ENCODE measurements at places on chromosomes 16 and 17.

DNA sequence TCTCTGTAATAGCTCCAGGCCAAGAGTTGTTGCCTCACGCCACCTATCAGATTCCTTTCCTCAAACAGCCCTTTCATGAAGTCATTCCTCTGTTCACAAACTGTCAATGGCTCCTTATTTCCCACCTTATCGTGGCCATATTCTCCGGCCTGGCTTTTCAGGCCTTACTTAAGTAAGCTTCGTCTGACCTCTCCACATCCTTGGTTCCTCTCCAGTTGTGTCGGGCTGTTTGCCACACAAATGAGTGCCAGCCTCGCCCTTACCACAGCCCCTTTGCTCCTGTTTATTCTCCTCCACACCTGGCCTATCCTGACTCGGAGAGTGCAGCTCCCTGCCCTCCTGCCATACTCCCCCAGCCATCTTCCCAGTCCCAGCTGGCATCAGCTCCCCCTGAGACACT, 2.0 kb downstream of the TP53I13 start:
- DNase-seq = no peak

GRCh38 chr17:2710803-2711607, 559 bp downstream of the CLUH start:
- DNase-seq = no peak

DNA sequence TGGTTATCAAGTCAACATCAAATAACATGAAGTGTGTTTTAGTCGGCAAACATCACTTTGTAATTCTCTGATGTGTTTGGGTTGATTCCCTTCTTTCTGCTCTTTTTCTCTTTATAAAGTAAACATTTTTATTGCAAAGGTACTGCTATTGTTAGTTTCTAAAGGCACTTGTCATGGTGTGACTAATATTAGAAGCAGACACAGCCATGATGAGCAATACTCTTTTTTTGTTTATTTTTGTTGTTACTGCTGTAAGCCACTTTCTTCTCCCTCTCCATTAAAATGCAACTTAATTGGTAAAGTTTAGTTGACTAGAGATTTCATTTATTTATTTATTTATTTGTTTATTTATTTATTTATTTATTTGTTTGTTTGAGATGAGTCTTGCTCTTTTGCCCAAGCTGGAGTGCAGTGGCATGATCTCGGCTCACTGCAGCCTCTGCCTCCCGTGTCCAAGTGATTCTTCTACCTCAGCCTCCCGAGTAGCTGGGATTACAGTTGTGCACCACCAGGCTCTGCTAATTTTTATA, 424.7 kb downstream of the WWOX start:
- no peak for DNase-seq

DNA sequence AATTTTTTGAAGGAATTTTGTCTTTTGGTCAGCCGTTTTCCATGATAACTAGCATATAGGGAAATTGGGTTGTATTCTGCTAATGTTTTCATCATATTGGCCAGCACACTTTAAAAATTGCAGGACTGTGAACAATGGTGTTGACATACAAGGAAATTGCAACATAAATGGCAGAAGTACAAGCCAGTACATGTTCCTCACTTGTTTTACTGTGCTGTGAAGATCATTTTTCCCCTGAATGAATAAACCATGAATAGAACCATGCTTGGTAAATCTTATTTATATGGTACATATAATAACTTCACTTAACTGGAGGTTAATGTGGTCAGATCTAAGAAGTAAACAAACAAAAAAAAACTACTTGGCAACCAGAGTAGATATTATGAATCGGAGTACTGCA, 22.8 kb downstream of the OMG start:
- DNase-seq = peak; percentile 24

GRCh38 chr17:9669551-9670008, 24.3 kb downstream of the USP43 start:
- no peak for DNase-seq

GRCh38 chr16:4934591-4934990, 2.4 kb downstream of the PPL start:
- no peak for DNase-seq

DNA sequence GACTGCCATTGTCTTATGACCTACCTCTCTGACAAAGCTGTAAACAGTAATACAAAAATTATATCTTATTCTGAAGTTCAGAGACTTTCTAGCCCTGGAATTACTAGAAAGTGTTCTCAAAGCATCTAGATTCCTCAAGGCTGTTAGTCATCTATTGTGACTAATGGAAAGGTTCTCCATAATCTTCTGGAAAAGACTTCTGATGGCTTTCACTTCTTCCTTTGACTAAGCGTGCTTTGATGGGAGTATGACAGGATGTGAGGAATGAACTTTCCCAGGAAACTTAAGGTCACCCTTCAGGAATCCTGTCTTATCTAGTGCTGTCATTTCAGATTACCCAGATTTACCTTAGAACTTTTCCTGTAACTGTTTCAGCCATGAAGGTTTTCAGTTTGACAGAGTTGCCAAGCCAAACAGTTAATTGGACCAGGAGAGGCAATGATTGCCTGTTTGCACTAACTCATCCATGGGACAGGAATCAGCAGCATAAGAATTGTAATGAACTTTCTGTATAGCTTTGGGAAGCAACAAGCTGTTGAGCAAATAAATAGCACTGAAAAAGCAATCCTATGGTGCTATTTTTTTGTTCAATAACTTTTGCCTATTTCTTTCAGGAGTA, 43.5 kb downstream of the AP2B1 start:
- DNase-seq = no peak

DNA sequence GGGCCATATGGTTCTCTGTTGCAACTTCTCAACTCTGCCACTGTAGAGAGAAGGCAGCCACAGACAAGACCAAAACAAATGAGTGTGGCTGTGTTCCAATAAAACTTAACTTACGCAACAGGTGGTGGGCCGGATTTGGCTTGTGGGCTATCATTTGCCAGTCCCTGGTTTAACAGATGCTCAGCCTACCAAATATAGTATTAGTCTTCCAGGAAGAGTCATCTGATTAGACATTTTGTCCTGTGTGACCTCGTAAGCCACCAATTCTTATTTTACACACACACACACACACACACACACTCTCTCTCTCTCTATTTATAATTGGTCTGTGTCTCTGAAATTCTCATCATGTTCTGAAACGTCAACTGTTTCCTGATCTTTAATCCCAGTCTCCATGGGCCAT, 245.9 kb downstream of the XYLT1 start:
- DNase-seq = peak; percentile 44

GRCh38 chr17:61247439-61247838, 152.2 kb upstream of the TBX2 start:
- peak; percentile 61 for DNase-seq

DNA sequence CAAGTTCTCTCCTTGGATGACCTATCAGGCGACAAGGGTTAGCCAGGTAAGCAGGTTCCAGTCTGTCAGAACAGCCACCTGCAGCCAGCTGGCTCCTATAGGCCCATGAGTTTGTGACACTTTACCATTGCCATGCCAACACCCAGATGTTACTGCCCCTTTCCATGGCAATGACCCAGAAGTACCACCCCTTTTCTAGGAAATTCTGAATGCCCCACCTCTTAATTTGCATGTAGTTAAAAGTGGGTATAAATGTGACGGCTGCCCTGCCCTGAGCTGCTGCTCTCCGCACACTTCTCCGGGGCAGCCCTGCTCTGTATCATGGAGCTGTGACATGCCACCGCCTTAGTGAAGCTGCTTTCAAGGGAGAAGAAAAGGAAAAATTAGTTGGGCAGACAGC, 10.0 kb upstream of the SECTM1 start:
- DNase-seq = no peak

GRCh38 chr17:80845069-80845862, 146.4 kb upstream of the CHMP6 start:
- no peak for DNase-seq

- no peak for DNase-seq
These were observed 17.0 kb upstream of the NTN1 start for GRCh38 chr17:9004132-9004960.

DNA sequence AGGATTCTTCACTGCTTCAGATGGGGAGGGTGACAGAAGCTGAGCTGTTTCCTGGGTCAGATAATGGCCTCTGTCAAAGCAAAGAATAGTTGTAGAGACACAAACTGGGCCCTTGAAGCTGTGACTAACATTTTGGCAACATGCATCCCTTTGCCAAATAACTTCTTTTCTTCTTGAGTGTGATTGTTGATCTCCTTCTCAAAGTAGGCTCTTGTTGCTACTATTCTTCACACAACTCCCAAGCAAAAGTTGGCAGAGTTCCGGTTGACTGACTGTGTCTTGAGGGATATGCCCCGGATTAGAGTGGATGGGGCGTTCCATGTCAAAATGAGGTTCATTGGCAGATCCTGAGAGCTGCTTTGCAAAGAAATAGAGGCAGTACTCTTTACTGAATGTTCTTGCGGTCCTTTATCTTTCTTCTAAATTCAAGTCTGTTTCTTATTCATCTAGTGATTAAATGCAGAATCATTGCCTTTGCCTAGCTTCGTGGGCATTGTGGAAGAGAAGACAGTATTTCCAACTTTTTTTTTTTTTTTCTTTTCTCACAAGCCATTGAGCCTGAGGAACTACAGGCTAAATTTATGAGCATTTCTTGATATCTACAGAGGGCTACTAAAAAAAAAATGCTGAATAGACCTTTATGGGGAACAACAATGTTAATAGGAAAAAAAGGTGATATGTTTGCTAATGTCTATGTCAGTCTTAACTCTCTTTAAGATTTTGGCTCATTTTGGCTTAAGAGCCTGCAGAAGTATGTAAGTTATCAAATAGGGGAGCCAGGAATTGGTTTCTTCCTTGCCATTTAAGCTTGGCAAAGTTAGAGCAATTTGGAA, 5.8 kb downstream of the WIPF2 start:
- peak; percentile 45 for DNase-seq

DNA sequence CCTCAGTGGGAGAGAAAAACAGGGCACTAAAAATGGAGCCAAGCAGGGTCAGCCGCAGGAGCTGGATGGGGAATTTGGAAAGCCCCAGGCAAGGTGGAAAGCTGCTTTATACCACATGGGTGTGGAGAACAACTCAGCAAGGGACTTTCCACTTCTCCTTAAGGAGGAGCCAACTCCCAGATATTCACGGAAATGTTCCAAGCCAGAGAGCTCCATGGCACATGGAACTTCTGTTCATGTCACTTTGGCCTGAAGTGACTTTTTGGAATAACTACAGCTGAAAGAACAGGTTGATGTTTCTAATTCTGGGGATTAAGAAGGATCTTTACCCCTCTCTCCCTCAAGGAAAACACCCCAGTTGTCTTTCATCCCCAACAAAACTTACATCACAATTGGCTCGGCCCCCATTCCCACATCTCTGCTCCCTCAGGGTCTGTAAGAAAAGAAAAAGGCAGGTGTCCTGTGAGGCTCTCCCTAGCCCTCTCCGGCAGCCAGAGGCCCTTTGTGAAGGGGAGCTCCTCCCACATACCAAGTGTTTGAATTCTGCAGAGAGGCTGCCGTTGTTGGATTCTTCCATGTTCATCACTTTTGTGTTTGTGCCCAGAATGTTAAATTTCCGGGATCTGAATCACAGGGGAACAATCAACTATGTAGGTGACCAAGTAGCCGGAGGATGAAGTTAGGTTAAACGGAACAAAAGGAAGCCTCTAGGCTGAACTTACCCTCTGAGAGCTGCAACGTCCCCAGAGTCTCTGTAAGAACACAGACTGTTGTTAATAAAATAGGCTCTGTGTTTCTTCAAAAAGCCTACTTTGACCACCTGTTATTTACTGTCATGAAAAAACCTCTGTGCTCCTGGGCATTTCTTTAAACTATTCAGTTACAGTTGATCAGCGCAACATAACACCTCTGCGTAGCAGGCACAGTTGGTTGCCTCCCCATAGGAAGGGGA, 41.0 kb downstream of the STAT5A start:
- no peak for DNase-seq

- DNase-seq = peak; percentile 89
These were observed 10.0 kb downstream of the ATP5PD start for GRCh38 chr17:75036643-75037268.

- DNase-seq = no peak
These were observed 317.9 kb upstream of the RBFOX1 start for GRCh38 chr16:7014756-7015155.

- DNase-seq = no peak
These were observed 76.5 kb upstream of the TNRC6C start for GRCh38 chr17:77882040-77882439.

DNA sequence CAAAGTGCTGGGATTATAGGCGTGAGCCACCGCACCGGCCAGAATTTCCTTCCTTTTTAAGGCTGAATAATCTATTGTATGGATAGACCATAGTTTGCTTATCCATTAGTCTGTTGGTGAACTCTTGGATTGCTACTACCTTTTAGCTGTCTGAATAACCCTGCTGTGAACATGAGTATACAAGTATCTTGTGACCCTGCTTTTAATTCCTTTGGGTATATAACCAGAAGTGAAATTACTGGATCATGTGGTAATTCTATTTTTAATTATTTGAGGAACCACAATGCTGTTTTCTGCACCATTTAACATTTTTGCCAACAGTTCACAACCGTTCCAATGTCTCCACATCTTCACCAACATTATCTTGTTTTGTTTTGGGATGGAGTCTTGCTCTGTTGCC, 4.6 kb upstream of the OTOA start:
- no peak for DNase-seq

GRCh38 chr17:36590082-36590481, 1.6 kb upstream of the DHRS11 start:
- DNase-seq = no peak

GRCh38 chr16:82169861-82170845, at the start of gene MPHOSPH6:
MPHOSPH6 (minus strand) TSS chr16:82170224; CDS start chr16:82170175, 49 bp downstream.
- DNase-seq = peak; percentile 86

GRCh38 chr16:55039511-55039910, 108.8 kb downstream of the IRX5 start:
- DNase-seq = no peak

- no peak for DNase-seq
These were observed 8.4 kb upstream of the EXOC7 start for GRCh38 chr17:76111956-76112355.

DNA sequence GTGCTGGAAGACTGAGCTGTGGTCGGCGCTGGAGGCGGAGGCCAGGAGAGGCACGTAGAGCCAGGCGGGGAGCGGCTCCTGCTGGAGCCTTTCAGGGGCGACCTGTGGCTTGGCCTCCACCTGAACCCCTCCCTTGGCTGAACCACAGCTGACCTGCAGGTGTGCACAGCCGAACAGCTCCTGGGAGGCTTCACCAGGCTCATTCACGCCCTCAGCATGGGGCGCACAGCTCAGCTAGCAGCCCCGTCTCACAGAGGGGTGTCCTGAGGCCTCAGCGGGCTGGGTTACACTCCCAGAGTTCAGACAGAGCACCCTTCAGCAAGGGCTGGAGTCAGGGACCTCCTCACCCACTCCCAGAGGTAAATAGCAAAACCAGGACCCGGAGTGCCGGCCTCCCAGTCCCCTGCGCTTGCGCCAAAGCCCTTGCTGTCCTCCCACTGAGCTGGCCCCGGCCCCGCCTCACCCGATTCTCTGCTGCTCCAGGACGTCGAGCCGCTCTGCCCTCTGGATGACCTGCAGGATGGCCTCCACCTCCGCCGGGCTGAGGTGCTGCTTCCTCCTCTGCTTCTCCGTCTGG, 31.7 kb downstream of the RPH3AL start:
- DNase-seq = no peak

DNA sequence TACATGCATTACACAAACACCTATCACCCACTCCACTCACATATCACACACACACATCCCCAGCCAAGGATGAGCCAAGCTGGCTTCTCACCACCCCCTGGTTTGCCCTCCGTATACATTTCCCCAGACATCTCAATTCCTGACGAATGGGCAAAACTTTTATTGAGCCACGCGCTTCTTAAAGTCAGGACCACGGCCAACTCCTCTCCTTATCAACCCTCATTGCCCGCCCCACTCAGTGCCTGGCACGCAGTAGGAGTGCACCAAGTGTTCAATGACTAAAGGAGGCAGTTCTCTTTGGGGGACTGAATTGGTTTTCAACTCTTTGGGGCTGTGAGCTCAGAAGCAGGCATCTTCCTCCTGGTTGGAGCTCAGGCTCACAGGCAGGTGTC, 22.5 kb upstream of the C16orf78 start:
- no peak for DNase-seq

- no peak for DNase-seq
These were observed 3.5 kb downstream of the GSG1L start for GRCh38 chr16:28059841-28060575.
